ENCODE measurements at places on chromosomes 3 and 15.

DNA sequence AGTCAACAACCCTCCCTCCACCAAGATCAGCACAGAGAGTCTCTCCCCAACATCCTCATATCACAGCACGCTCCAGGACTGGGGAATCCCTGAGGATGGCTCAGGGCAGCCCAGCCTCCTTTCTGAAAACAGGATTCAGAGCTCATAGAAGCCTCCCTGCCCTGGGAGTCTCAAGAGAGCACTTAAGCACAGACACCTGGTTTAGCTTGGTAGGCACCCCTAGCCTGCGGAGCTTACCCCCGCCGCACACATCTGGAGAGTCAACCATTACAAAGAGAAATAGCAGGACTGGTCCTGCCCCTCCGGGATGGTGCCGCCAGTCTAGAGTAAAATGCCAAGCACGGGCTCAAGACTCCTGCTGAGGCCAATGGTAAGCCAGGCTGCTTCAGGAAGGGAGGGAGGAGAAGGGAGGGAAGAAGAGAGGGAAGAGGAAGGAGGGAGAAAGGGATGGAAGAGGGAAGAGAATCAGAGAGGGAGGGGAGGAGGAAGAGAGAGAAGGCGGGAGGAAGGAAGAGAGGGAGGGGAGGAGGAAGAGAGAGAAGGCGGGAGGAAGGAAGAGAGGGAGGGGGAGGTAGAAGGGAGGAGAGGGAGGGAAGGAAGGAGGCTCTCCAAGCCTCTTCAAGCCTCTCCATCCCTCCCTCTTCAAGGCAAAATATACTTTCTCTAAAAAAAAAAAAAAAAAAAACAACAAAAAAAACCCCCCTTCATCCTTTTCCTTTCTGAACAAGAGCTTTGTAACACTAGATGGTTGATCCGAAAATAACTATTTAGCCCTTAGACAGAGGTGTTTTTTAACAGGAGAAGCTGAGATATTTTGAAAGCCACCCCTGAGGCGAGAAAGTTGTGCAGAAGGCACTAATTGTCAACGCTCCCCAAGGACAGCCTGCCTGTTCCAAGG, 278.6 kb upstream of the TLE3 start:
- no peak for DNase-seq

DNA sequence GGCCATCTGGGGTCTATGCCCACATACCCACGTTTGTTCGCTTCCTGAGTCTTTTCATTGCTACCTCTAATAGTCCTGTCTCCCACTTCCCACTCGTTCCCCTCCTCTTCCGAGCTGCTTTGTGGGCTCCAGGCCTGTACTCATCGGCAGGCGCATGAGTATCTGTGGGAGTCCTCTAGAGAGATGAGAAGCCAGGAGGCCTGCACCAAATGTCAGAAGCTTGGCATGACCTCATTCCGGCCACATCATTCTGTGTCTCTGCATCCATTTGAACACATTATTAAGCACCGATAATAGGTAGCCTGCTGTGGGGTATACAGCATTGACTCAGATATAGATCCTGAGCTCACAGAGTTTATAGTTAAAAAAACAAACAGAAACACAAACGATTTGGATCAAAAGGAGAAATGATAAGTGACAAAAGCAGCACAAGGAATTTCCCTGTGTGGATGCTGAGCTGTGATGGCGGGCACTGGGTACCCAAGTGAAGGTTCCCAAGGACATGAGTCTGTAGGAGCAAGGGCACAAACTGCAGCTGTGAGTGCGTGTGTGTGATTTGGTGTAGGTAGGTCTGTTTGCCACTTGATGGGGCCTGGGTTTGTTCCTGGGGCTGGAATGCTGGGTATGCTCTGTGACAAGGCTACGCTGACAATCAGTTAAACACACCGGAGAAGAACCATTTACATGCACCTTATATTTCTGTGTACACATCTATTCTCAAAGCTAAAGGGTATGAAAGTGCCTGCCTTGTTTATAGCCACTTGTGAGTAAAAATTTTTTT, 35.9 kb downstream of the NR1I2 start:
- no peak for DNase-seq

DNA sequence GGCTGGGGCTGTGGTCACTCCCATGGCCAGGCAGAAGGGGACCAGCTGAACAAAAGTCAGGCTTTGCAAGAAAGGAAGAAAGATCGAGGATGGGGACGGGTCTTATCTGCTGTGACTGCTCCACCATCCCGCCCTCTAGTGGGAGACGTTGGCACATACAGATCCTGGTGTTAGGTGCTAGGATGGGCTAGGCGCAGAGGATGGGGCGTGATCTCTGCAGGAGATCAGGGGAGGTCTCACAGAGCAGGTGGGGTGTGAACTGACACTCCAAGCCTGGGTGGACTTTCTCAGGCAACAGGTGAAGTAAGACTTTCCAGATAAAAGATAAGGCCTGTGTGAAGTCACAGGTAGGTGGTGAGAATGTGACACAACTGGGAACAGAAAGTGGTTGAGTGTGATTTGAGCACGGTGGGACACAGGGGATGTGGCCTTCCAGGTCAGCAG, 141.9 kb upstream of the SMAD3 start:
- no peak for DNase-seq

DNA sequence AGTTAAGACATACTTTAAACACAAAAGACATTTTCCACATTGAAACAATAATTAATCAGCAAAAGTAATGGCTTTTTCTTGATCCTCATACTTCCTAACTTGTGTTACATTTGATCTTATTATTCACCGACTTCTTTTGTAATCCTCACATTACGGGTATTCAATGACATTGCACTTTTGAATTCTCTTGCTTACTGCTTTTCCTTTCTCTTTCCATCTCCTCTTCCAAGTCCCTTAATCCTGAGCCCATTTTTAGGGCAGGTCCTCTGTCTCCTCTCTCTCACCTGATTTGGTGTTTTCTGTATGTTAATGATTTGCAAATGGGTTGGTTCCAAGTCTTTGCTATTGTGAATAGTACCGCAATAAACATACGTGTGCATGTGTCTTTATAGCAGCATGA, 48.5 kb upstream of the RAP2B start:
- no peak for DNase-seq

DNA sequence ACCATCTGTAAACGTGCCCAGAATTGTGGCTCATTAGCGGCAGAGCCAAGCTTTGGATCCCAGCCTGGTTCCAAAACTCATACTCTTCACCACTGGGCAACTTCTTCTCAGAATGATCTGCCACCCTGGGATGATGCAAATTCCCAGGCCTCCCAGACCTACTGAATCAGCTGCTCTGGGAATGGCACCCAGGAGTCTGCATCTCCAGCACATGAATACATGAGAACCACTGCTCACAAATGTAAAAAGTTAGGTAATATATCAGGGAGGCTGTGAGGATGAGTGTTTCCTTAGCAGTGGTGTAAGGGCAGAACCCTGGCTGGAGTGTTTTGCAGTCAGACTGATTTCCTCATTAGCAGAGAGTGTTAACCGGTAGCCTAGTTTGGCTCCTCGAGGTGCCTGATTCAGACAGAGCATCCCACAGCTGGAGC, 94.2 kb downstream of the LIPC start:
- DNase-seq: no peak

- no peak for DNase-seq
These were observed 44.6 kb downstream of the PTPN23 start for GRCh38 chr3:47425383-47425778.

DNA sequence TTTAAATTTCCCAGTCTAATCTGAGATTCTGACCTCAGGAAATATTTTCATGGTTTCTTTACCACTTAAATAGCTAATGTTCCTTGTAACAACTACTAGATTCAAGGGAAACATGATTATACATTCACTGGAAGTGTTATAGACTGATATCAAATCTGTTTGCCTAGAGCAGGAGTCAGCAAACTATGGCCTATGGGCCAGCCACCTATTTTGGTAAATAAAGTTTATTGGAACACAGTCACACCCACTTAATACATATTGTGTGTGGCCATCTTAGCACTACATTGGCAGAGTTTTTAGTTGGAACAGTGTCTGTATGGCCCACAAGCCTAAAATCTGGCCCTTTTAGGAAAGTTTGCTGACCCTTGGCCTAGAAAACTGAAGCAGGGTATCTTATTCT, 50.1 kb downstream of the GLCE start:
- DNase-seq: no peak

DNA sequence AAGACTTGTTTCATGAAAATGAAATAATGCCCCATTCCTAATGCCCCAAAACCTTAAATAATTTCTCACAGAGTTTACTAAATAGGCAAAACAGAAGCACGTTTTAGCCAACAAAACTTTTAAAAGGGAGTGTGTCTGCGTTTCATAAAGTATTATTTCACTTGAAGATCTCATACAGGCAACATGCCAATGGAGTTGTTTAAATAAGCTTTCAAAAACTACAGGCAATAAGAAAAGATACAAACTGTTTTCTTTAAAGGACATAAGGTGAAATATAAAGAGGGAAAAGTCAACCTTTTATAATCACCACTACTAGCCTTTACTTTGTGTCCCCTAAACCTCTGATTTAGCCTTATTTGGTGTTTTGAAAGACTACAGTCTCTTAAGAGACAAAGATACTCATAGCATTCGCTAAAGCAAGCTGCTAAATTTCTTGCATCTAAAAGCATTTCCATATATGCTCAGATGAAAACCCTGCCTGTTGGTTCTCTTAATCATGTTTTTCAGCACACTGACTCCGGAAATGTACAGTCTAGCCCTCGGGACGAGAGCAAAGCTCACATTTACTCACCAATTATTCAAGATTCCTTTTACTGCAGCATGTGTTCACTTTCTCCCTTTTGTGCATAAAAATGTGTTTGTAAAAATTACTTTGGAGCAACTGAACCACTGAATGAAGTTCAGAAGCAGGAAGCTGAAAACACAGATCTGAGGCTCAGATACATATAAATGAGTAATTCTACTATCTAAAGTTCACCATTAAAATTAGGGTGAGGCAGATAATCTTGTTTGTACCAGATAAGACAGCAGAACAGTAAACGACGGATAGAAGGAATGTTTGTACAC, 119.0 kb downstream of the GOLIM4 start:
- no peak for DNase-seq

DNA sequence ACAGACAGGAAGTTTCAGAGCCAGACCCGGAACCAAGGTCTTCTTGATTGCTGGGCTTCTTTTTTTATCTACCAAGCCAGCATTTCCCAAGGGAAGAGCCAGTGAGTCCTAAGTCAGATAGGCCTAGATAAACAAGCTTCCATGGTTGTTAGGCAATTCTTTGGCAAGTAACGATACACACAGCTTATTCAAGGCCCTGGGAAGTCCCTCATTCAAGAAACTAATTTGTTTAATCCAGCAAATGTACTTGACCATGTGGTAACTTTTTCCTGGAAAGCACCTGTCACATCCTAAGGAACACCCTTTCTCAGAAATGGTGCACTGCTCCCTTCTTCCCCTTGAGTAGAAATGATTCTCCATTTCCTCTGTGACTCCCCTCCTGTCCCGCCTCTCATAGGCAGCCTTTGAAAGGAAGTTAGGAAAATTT, 209.9 kb downstream of the ITPR1 start:
- DNase-seq: no peak

GRCh38 chr3:102183623-102184022, 251.2 kb upstream of the ZPLD1 start:
- no peak for DNase-seq

- no peak for DNase-seq
These were observed 105.6 kb downstream of the OXSM start for GRCh38 chr3:25895443-25895842.

DNA sequence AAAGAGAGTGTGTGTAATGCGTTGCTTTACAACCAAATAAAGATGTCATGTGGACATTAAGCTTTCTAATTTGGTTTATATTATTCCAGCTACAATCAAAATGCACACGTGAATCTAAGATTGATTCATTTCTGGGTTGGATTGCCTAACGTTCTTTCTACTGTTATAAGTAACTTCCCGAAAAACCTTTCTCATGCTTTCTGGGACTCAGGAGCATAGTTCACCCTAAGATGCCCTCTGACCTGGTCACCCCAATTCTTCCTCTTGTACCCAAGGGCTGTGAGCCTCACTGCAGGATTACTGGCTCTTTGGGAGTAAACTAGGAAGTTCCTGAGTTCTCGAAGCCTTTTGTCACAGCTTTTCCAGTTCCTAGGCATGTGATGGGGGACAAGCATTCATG, 12.7 kb upstream of the LMCD1 start:
- DNase-seq: no peak

- no peak for DNase-seq
These were observed 101.3 kb downstream of the UBE2E2 start for GRCh38 chr3:23304424-23304823.

DNA sequence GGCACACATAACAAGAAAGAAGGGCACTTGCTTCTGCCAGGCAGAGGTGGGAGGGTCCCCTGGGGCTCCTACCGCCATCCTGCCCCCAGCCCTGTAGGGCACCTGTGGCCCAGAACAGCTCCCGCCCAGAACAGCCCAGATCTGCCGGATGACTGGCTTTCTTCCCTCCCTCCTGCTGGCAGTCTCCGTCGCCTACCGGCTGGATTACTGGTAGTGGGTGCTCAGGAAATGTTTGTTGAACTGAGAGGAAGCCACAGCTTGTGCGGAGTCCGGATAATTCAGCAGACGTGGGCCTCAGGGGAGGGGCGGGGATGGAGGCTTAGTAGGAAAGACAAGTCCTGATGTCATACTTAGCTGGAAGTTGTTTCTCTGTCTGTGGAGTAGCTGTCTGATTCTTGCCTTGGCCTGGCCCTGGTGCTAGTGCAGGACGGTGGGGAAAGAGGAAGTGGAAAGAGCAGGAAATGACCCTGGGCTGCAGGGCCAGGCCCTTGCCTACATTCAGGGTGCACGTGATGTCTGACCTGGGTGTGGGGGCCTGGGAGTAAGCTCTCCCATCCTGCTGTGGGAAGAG, 6.7 kb downstream of the CCDC9B start:
- DNase-seq: no peak

- DNase-seq: no peak
These were observed 321.4 kb upstream of the DPH6 start for GRCh38 chr15:35867356-35867755.

GRCh38 chr15:60079210-60079609, 75.1 kb downstream of the FOXB1 start:
- no peak for DNase-seq

GRCh38 chr15:99992611-99993231, 259.5 kb upstream of the LYSMD4 start:
- no peak for DNase-seq

- DNase-seq: no peak
These were observed 438.7 kb upstream of the PROK2 start for GRCh38 chr3:72223628-72224027.

DNA sequence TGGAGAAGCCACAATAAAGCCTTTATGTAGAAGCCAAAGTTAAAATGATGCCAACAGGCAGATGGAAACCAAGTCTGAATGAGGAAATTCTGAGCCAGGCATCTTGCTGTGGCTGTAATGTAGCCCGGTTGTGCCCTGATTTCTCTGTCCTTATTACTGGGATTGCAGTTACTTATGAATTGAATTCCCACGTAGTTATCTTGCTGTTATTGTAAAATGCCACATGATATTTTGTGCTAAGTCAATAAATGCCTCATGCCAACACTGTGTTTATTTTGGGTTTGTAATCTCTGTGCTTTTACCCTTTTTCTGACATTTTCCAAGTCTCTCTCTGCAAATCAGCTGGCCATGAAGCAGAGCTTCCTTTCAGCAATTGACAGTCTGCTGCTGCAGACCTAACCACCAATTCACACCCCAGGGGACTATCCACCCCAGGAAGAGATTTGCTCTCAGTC, 486.1 kb upstream of the GOLIM4 start:
- DNase-seq: no peak

Data from stimulated activated CD8-positive, alpha-beta memory T cell treated with anti-CD3 and anti-CD28 coated beads, Interleukin-7, amount 100 ng/mL, for 24 hours (primary cell).